ENCODE measurements at places on chromosomes 11 and 22.

- DNase-seq = no peak
These were observed 133.0 kb upstream of the C11orf58 start for GRCh38 chr11:16605389-16605893.

DNA sequence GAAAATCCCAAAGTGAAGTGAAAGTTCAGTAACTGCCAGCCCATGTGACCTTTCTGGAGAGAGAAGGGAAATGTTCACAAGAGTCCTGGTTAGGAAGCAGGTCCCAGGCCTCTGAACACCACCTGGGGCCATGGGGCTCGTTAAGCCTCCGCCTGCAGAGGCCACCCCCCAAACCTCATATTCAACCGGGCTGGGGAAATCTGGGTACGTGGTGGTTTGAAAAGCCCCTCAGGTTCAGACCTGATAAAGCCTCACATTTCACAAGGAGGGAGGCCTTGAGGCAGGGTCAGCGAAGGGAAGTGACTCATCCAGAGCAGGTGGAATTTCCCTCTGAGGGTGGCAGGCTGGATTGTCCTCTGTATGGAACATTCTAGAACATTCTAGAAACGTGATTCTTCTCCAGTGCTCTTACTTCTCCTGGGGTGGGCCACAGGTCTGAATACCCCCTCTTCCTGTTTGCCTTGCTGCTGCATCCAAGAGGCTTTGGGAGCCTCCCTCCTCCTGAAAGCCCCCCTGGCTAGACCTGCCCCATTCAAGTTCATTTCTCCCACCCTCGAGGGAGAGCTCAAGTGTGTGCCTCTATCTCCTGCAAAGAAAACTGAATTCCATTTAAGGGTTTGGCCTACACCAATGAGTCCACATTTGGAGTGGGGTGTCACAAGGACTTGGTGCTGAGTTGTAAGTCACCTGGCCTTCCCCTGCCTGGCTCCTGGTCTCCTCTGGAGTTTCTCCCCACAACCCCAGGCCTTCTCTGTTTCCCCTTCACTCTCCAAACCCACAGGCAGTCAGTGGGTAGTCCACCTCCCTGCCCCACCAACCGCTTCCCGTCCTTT lies 6.3 kb downstream of the FXYD2 start:
- DNase-seq = peak; percentile 81

DNA sequence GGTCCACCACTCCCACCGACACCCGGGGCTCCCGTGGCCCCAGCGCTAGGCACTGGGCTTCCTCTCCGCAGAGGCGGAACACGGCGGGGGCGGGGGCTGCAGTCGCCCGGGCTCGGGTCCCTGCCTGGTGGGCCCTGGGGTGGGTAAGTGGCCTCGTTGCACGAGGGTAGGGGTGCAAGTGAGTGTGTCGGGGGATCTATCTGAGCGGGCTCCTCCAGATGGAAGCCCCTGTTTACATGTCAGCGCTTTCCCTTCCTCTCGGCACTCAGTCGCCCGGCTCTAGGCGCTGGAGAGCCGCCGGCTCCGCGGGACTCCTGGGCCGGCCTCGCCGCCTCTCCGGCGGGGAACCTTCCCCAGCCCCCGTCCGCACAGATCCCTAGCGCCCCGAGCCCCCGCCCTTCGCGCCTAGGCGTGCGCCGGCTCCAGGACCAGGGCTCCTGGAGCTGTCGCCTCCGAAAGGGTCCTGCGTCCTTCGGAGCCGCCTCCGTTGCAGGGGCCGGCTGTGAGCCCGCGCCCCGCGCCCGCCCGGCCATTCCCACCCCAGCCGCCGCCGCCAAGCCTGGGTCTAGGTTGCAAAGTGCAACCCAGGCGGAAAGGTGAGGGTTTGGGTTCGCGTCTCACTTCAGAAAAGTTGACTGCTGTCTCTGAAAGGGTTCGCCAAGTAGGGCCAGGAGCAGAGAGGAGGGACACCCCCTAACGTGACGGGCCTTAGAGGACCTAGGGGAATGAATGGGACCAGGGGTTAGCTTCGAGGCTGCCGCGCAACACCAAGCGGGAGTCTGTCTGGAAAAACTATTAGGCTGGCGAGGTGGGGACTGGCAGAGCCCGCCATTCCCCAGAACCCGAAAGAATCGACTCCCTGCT lies 978 bp downstream of the FLI1 start:
- DNase-seq = peak; percentile 52

DNA sequence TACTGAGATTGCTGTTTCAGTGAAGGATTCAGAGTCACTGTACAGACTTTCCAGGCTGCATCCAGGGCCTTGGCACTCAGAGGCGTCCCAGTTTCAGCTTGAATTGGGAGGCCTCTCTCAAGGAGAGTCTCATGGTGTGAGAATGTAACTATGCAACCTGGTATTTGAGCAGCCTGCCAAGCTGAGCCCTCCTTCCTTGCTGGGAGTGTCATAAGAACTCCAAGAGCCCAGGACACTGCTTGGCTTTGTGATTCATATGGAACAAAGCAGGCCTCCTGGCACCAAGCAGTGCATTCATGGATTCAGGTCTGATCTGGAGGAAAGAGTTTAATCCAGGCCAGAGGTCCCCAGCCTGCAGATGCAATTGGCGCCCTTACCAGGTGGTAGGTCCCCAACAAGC lies 171.7 kb downstream of the DBX1 start:
- DNase-seq = no peak

DNA sequence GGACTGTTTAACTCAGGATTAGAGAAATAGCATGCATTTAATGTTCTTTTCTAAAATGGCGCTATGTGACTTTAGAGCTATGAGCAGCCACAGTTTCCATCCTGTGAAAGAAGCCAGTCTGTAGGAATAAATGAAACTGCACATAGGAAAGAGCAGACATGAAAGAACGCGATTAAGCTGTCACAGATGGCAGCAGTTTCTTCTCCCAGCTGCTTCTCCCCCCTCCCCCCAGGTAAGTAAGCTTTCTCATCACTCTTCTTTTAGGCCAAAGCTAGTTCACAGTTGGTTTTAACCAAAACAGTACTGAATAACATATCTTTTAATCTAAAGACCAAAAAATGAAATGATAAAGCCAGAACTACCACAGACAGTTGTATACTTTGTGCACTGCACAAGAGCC lies 266.4 kb downstream of the KCNA4 start:
- no peak for DNase-seq
